Fibroblast of upper back skin (primary cell): ENCODE measurements at places on chromosomes 6 and 20.

- no peak for DNase-seq
These were observed 44.9 kb downstream of the PNLDC1 start for GRCh38 chr6:159844737-159845645.

DNA sequence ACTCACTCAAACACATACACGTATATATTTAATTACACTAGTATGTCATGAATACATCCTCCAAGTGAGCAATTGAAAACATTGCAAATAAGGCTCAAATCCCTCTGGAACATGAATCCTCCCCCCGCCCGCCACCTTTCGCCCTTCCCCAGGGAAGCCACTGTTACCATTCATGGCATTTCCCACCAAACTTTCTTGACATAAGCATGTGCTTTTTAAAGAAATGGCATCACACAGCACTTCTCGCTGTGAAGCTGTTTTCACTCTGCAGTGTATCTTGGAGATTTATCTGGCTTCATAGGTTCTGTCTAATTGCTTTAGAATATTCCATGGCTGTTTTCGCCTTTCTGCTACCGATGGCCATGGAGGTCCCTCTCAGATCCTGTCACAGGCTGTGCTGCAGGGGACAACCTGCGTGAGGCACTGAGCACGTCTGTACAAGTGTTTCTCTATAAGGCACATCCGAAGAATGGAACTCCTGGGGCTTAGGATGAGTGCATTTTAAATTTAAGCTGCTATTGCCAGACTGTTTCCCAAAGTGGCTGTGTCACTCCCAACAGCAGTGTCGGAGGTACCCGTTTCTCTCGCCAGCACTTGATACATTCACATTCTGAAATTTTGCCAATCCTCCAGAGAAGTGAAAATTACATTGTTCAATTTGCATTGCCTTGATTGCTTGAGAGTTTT lies 22.2 kb upstream of the PHACTR3 start:
- DNase-seq = no peak

- DNase-seq = no peak
These were observed 126.1 kb upstream of the LAMP5 start for GRCh38 chr20:9388160-9388812.

DNA sequence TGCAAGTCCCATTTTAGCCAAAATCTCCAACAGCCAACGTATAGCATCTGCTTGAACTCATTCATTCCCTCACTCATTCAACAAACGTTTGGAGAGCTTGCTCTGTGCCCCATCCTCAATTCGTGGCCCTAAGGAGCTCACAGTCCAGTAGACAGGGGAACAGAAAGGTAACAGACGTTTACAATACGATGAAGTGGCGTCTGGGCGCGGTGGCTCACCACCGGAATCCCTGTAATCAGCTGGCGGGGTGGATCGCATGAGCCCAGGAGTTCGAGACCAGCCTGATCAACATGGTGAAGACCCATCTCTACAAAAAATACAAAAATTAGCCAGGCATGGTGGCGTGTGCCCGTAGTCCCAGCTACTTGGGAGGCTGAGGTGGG lies 790 bp upstream of the E2F1 start:
- no peak for DNase-seq

DNA sequence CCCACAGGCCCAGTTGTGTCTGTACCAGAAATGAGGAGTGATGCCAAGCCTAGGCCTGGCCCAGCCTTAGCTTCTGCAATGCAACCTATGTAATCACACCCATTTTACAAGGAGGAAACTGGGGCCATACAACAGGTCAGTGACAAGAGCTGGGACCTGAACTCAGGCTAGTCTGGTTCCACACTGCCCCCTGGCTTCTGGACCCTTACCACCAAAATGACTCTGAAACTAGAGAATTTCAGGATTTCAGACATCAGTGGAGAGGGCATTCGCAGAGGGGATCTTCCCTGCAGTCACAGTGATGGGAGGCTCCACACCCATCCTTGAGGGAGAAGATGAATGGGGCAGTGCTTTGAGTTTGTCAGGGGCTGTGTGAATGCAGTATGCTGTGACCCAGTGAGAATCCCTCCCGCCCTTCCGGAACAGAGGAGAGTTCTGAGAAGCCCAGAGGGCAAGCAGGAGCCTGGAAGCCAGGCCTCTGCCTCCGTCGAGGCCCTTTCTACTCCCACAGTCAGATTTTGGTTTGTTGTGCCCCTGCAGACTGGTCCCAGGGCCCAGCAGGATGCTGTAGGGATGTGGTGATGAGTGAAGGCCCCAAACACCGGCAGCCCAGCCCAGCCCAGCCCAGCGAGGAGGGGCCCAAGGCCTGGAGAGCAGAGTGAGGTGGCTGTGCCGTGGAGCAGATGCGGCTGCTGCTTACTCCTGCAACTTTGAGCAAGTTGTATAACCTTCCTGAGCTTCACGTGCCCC lies 48.1 kb upstream of the MYL9 start:
- DNase-seq = no peak

GRCh38 chr20:3483784-3484183 lies 13.0 kb downstream of the ATRN start:
- peak; percentile 31 for DNase-seq

DNA sequence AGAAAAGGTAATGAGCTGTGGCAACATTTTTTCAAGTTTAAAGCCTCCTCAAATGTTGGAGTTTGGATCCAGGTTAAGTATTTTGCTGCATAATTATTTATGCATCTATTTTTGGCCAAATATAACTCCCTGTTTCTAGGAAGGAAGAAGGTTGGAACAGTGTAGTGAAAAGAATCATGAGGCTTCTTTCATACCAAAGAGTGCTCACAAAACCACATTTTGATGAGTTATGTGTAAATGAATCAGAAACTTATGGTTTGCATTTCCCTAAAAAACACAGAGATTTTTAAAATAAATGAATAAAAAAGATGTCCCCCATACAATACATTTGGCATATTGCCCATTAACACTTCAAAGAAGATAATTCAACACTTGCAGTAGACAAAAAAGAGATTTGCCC lies 246.9 kb upstream of the PRDM1 start:
- peak; percentile 74 for DNase-seq

DNA sequence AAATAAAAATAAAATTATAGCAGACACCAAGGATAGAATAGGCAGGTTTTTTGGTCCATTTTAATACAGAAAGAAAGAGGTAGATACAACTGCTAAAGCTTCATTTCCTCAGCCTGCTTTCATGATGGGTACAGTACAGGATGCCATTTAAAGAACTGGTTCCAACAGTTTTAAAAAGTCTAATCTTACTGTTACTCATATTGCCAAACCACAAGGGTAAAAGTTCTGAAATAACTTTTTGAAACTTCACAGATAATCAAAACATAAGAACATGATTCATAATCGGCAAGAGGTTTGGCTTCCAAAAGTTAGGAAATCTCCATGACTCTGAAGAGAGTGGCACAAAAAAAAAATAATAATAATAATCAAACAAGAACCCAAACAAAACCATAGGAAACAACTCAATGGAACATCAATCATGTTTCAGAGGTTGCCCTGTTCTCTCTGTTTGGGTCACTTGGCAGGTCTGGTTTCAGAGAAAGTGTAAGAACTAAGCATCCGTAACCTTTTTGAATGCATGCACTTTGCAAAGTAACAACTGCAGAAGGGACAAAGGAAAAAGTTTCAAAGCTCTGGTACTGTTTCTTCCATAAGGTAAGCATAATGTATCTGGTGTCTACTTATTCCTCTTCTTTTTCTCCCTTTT lies 79.7 kb downstream of the SMLR1 start:
- DNase-seq = peak; percentile 64

DNA sequence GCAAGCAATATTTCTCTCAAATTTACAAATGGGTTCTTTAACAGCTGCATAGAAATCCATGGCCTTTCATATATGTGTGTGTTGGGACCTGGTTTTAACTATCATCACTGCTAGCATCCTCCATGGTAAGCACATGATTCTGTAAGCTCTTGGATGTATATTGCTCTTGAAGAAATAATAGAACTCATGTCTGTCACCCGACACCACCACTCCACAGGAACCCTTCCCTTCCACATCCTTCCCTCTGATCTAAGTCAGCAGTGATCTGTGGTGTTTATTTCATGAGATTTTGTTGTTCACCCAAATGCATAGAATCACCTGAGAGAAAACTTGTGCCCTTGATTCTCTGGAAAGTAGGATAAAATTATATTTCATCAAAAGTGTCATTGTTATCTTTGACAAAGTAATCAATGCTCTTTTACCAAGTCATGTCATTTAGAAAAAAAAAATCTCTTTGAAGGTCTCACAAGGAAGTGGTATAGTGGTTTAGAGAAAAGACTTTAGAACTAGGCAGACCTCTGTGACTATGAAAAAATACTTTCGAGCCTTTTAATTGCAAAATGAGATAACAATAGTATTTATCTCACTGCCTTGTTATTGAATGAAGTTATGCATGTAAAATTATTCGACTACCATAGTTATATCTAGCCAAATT lies 649.8 kb upstream of the SLC35B3 start:
- DNase-seq = no peak

GRCh38 chr6:157538168-157538567 lies 157.2 kb downstream of the ZDHHC14 start:
- DNase-seq = no peak

DNA sequence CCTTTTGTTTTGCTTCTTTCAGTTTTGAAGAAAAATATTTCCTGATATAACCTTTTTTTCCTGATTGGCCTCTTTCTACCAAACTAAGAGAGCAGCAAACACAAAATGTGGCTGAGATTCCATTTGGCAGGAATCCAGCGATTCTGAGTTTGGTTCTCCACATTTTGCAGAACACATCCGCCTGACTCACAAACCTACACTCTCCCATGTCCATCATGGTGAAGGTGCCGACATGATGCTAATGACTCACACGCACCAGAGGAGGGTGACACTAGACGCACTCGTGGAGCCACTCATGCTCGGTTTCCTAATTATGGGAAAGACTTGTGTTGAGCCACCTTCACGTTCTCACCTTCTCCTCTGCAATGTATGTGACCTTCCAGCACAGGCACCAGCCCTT lies 45.9 kb upstream of the DUSP22 start:
- peak; percentile 25 for DNase-seq

- DNase-seq = no peak
These were observed at the start of gene VNN1 for GRCh38 chr6:132713352-132714134. VNN1 (minus strand) TSS chr6:132714055; CDS start chr6:132714035, 20 bp downstream.

DNA sequence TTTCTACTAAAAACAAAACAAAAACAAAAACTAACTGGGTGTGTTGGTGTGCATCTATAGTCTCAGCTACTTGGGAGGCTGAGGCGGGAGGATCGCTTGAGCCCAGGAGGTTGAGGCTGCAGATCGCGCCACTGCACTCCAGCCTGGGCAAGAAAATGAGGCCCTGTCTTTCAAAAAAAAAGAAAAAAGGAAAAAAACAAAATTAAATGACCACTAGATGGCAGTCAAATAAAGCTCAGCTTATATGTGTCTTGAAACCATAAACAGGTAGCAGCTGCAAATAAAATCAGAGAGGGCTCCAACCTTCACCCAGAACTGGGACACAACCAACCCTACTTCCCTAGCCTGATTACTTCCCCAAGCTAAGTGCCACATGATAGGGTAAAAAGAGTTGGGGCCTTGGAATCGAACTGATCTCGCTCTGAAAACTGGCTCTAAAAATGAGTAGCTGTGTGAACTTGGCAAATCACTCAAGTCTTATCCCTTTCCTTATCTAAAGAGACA lies 67.1 kb upstream of the ADGRF4 start:
- peak; percentile 49 for DNase-seq

GRCh38 chr6:162998777-162999176 lies 271.0 kb downstream of the PACRG start:
- DNase-seq = no peak

- peak; percentile 65 for DNase-seq
These were observed 176.5 kb downstream of the SLC16A10 start for GRCh38 chr6:111263837-111264236.

DNA sequence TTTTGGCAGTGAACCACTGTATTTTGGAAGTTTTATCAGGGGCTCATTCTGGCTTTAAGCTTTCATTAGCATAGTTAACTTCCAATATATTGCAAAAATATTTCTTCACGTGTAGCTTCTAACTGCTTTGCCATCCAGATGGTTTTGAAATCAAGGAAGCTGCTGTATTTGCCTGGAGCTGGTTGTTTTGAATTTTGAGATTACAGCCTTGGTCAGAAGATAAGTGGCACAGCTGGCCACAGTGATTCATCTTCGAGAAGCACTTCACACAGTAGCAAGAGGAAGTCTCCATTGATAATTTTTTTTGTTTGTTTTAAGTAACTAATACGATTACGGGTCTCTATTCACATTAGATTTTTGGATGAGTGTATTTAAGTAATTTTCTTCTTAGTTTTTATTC lies 3.8 kb downstream of the APCDD1L start:
- DNase-seq = peak; percentile 28

DNA sequence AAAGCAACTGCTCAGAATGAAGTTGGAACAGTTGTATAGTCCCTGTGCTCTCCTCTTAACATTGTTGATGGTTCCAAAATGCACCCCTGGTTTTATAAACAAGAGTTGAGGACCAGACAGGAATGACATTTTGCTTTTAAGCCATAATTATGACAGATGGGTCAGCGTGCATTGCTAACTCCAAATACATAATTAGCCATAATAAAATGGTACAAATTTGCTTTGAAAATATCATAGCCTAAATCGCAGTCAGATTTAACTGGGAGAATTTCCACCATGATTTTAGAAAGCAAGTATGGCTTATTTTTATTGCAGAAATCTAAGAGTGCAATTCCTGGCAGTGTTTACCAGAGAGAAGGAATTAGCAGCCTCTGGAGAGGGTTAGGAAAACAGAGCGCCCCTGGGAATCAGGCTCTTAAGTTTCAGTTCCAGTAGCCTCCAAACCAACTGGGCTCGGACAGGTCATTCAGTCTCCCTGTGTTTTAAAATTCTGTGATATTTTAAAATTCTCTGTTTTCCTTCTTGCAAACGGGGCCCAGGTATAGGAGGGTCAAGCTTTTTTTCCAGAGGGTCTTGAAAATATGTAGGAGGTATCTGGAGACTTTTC lies 302.3 kb downstream of the TBC1D7 start:
- DNase-seq = no peak

DNA sequence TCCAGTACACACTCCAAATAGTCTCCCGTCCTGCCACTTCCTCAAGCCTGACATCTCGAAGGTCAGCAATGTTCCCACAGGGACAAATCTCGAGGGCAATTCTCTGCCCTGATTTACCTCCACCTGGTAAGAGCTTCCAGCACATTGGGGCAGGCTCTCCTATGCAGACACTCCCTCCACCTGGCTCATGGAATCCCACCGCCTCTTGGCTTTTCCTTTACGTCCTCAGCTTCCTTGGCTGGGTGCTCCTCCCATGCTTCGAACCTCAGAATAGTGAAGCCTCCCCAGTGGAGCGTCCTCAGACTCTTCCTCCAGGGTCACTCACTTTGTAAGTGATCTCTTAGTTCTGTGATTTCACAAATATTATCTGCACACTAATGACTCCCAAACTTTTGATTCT lies 205.2 kb upstream of the ECI2 start:
- DNase-seq = no peak

- no peak for DNase-seq
These were observed 179.7 kb upstream of the MYLIP start for GRCh38 chr6:15948930-15949900.

- no peak for DNase-seq
These were observed 115.9 kb upstream of the BEND6 start for GRCh38 chr6:56838965-56839364.
